Non-pigmented ciliary epithelial cell (primary cell): ENCODE measurements at places on chromosomes 6 and 20.

GRCh38 chr6:54802775-54803634 lies 43.6 kb upstream of the FAM83B start:
- peak; percentile 42 for DNase-seq

- no peak for DNase-seq
These were observed 573.5 kb downstream of the COL12A1 start for GRCh38 chr6:74632196-74632875.

- no peak for DNase-seq
These were observed 10.1 kb upstream of the FRK start for GRCh38 chr6:116070616-116071389.

GRCh38 chr6:74753883-74754600 lies 451.8 kb downstream of the COL12A1 start:
- no peak for DNase-seq

DNA sequence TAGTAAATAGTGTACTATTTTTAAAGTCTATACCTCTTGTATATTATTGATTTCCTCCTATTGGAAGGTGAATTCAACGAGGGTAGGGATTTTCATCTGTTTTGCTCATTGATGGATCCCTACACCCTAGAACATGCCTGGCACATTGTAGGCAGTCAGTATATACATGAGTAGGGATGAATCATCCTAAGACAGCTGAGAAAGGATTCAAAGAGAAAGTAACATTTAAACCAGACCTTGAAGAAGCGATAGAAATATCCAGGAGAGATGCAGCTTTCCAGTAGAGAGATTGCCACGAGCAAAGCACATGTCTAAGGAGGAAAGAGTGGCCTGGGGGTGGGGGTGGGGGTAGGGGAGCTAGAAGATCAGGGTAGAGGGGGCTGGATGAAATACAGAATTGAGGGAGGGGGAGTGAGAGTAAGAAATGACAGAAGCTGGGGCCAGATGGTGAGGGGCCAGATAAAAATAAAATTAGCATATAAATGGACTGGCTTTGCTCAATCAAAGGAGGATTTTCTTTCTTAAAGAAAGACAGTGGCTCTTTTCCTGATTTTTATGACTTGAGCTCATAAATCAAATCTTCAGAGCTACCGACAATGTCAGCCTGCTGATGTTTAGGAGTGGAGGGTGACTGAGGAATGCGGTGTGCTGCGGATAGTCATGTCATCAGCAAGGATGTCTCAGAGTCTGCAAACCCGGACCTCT lies 168.2 kb downstream of the SAMD5 start:
- no peak for DNase-seq

- no peak for DNase-seq
These were observed 2.1 kb upstream of the COL20A1 start for GRCh38 chr20:63290677-63291472.

GRCh38 chr6:158465747-158466146 lies 94.1 kb upstream of the TMEM181 start:
- DNase-seq = no peak

GRCh38 chr6:128311944-128312570 lies 208.3 kb downstream of the PTPRK start:
- no peak for DNase-seq

DNA sequence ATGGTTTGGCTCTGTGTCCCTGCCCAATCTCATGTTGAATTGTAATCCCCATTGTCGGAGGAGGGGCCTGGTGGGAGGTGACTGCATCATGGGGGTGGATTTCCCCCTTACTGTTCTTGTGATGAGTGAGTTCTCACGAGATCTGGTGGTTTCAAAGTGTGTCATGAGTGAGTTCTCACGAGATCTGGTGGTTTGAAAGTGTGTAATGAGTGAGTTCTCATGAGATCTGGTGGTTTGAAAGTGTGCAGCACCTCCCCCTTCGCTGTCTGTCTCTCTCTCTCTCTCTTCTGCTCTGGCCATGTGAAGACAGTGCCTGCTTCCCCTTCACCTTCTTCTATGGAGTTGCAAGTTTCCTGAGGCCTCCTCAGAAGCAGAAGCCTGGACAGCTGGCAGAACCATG lies 87.6 kb downstream of the MYLK4 start:
- no peak for DNase-seq

DNA sequence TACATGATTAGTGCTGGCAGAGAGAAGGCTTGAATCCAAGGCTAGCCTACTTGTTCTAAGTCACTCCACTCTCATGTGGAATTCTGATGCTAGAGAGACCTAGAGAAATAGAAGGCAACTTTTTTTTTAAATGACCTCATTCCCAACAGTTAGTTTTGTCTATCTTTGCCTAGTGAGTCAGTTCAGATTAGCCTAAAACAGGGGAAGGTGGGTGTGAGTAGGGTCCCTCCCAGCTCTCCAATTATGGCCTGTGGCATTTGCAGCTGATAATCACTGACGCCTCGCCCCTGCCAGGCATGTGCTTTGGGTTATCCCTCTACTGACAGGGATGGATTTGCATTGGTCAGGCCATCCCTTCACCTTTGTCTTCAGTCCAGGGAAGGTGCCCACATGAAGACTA lies 13.6 kb downstream of the TXLNB start:
- no peak for DNase-seq

DNA sequence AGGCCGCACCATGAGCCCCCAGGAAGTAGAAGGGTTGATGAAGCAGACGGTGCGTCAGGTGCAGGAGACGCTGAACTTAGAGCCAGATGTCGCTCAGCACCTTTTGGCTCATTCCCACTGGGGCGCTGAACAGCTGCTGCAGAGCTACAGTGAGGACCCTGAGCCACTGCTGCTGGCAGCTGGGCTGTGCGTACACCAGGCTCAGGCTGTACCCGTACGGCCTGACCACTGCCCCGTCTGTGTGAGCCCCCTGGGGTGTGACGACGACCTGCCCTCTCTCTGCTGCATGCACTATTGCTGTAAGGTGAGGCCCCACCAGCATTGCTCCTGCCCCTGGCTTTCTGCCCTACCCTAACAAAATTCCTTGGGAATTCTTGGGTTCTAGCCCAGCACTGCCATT lies 13.1 kb downstream of the DNPH1 start:
- no peak for DNase-seq

DNA sequence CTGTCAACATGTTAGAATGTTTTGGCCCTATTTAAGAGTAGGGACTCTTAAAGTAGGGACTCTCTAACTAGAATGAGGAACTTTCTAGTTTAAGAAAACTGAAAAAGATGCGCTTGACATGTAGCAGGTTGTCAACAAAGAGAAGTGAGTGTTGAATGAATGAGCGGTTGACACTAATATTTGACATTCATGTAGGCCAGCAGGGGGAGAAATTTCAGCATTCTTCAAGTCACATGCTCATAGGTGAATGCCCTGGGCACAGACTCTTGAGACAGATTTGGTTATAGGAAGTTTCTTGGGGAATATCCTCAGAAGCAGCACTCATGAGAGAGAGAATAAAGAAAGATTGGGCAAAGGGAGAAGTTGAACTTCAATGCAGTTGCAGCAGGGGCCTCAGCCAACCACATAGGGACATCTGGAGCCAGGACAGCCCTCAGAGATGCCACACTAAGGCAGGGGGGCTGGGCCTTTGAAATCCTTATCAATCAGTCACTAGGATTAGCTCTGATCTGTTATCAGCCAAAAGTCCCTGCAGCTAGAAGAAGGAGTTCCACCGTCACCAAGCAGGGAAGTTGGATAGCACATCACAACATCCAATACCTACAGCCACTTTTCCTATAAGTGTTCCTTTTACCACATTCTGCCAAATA lies 145.1 kb upstream of the FKBP1C start:
- DNase-seq = no peak

GRCh38 chr6:11852061-11852651 lies 73.6 kb upstream of the ADTRP start:
- DNase-seq = no peak
